ENCODE measurements at places on chromosomes 4 and X.

GRCh38 chr4:30860978-30861377, 140.8 kb downstream of the PCDH7 start:
- DNase-seq: no peak

- DNase-seq: no peak
These were observed 60.8 kb upstream of the GRPEL1 start for GRCh38 chr4:7128644-7129043.

- DNase-seq: no peak
These were observed 282.2 kb upstream of the KLF3 start for GRCh38 chr4:38381788-38382187.

DNA sequence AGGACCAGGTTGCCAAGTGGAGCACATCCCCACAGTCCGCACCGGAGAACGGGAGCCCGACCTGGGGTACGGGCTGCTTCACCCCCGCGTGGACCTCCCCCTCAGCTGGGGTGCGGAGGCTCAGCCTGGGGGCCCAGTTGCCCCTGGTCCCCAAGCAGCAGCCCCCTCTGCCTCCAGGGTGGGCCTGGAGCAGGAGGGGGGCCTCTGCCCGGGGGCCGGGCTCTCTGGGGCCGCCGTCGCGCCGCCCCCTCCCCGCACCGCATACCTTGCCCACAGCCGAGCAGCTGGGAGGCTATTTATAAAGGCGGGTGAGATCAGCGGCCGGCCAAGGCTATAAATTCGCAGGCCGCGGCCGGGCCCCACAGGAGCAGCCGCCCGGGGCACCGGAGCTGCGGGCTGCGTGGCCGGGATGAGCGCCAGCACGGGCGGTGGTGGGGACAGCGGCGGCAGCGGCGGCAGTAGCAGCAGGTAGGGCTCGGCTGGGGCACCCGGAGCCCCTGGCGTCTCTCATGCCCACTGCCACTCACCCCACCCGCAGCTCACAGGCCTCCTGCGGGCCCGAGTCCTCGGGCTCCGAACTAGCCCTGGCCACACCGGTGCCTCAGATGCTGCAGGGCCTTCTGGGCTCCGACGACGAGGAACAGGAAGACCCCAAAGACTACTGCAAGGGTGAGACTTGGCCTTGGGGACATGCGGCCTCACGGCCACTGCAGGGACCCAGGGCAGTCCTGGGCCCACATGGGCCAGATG, at the start of gene SRPK3:
TSS of gene SRPK3 (plus strand) at position 364 of the 750 bp plus-strand sequence. CDS start at position 410, 46 bp downstream.
- no peak for DNase-seq

DNA sequence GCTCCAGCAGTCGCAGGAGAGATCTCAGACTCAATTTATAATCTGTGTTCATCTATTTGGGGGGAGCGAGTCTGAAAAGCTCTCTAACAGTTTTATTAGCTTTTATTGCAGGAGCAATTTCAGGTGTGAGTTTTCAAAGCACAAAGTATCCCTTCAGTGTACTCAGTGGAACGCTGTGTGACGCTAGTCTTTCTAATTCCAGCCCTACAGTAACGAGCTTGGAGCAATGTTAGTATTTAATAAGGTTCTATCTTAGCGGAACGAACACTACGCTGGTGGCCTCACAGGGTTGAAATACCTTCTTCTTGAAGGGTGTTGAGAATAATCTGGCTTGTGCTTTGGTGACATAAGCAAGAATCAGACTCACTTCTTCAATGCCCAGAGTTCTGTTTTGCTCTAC, 8.4 kb downstream of the HS3ST1 start:
- no peak for DNase-seq

DNA sequence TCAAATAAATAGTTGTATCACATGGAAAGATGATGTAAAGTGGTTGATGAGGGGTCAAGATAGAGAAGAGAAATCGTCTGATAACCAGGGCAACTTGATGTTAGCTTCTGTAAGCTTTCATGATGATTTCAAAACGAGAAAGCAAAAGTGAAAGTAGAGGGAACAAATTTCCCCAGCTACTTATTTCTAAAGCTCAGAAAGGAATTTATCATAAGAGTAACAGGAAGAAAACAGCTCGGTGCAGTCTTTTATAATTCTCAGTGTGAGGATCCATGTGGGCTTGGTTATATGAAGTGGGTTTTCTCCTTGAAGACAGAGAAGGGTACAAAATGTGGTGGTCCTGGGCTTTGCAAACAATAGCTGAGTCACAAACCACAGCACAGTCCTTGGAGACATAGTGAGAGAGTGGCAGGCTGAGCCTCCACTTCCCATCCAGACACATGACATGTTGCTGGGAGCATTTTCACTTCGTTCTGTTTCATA, 32.1 kb upstream of the GLRA2 start:
- DNase-seq: no peak

DNA sequence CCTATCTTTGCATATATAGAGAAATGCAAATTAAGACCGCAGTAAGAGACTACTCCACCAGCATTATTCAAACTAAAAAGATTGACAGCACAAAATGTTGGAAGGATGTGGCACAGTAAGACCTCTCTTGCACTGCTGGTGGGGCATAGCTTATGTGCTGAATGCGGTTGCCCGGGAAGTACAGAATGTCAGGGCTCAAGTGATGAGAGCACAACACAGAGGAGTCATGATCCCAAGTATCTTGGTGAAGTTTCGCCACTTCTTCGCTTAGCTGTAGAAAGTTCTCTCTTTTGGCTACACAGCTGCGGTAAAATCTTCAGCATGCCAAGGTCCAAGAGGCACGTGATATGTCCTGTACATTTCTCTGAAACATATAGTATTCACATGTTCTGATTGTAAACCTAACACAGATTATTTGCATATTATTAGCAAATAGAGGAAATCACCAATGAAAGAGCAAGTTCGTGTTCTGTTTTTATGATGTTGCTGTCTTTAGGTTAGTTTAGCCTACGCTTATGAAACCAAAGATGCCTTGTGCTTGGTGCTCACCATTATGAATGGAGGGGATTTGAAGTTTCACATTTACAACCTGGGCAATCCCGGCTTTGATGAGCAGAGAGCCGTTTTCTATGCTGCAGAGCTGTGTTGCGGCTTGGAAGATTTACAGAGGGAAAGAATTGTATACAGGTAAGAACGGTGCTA, 55.0 kb downstream of the HTT-AS start:
- no peak for DNase-seq

- no peak for DNase-seq
These were observed 240.9 kb downstream of the PALLD start for GRCh38 chr4:168737806-168738172.
